Erythroblast (primary cell): ENCODE measurements at places on chromosomes 16 and 17.

- peak; percentile 42 for DNase-seq
Observed at GRCh38 chr16:27313422-27314160, at the start of gene IL4R. Gene IL4R (plus strand): TSS chr16:27313974. CDS start chr16:27340204, 26,230 bp downstream.

DNA sequence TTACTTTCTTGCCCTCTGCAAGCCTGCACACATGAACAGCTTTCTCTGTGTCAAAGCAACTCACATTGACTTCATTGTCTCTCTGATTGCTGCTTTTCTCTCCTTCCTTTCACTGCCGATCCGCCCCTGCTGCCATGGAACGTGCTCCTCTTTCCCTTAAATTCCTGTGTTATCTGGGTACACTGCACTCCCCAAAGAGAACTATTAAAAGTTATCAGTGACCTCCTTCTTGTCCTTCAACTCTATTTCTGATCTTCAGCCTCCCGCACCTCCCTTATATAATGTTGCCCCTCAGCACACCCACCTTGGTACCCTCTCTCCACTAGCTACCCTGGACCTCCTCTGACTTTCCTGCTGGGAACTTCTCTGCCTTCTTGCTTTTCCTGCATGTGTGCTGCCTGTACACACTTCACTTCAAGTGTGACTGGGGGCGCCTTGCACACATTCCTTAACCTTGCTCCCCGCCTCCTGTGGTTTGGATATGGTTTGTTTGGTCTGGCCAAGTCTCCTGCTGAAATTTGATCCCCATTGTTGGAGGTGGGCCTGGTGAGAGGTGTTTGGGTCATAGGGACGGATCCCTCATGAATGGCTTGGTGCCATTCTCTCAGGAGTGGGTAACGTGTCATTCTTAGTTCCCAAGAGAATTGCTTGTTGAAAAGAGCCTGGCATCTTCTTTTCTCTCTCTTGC, 26.7 kb upstream of the PMP22 start:
- no peak for DNase-seq

DNA sequence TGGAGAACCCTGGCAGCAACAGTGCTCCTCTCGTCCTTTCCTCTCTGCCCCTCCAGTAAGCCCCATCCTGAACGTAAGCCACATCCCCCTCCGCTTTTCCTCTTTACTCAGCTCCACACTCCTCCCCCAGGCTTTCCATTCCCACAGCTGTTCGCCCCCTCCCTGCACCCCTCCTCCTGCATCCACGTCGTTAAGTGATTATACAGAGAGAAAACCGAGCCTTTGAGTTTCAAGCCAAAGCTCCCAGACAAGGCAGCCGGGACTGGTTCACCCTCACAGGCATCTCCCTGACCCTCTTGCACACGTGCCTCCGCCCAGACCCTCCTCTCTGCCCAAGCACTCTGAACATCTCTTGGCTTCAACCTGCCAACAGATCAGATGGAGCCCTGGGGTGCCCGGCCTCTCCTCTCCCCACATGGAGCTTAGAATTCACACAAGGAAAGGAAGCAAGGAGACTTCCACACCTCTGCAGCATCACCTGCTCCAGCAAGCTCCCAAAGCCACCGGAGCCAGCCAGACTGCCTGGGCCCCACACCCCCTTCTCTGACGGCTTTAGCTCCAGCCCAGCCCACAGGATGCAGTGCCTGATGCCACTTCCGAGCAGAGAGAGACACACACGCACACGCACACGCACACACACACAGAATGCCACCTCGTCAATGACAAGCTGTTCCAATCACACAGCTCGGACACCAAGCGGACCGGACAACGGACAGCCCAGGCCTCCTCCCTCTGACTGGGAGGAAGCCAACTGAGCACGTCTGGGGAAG, 99.9 kb upstream of the CCL2 start:
- DNase-seq = no peak

DNA sequence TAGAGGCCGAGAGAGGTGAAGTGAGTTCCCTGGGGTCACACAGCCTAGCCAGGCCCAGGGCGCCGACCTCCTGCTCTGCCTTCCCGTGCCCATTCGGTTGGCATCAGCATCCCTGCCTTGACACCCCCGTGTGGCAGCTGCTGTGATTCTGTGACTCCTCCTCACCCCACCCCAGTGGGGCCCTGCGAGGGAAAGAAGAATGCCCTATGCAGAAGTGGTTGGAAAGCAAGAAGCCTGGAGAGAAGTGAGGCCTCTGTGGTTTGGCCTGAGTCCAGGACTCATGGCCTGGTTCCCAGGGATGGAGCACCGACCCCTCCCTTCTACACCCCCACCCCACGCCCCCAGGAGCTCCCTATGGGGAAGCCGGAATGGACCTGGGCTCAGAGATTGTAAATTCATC, 296.2 kb downstream of the SEC14L1 start:
- no peak for DNase-seq

GRCh38 chr17:12958786-12959185, 59.0 kb downstream of the ELAC2 start:
- no peak for DNase-seq

- no peak for DNase-seq
Observed at GRCh38 chr16:87686697-87687096, 79.1 kb downstream of the KLHDC4 start.

- no peak for DNase-seq
Observed at GRCh38 chr17:83160443-83161297, 81.3 kb downstream of the METRNL start.

- DNase-seq = no peak
Observed at GRCh38 chr17:67372751-67373150, 4.3 kb upstream of the PITPNC1 start.

GRCh38 chr17:1145311-1145986, 34.3 kb downstream of the ABR start:
- no peak for DNase-seq

GRCh38 chr17:75864448-75864871, 9.3 kb upstream of the WBP2 start:
- no peak for DNase-seq

GRCh38 chr17:81428948-81429774, 33.9 kb downstream of the BAHCC1 start:
- no peak for DNase-seq

GRCh38 chr16:27205423-27206065, 2.2 kb downstream of the KDM8 start:
- DNase-seq = no peak
